ENCODE measurements at places on chromosomes 4 and X.

DNA sequence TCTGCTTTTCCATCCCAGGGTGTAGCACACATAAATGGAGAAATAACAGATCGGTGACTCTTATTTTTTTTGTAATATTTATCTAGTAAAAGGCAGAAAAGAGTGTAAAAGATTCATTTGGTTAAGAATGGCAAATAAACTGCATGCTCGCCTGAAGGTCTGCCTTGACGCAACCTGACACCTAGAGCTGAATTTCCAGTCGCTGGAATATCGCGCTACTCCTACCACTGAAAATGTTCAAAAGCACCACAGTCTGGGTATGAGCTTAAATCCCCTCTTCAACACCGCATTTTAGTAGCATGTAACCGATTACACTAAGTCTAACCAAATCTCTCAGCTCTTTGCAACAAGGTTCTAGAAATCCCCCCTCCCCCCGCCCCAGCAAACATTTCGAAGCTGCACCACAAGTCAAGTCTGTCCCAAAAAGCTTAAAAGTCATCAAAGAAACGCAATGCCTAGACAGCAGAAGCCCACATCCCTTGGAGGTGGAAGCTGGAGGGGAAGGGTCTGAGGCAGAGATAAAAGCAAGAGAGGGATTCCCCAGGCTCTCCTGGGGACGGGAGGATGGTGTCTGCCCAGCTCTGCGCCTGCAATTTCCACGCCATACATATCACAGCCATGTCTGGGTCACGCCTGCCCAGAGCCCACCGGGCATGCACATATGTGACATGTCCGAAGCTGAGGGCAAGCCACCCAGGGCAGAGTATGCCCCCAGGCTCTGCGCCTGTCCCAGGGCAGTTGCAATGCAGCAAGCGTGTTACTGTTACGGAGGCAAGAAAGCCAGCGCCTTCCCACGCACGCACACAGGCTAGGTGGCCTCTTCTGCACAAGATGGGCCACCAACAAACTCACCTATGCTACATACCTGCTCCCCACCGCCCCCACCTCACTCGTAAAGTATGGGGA lies 1.4 kb downstream of the FGF13 start:
- DNase-seq, result no peak

DNA sequence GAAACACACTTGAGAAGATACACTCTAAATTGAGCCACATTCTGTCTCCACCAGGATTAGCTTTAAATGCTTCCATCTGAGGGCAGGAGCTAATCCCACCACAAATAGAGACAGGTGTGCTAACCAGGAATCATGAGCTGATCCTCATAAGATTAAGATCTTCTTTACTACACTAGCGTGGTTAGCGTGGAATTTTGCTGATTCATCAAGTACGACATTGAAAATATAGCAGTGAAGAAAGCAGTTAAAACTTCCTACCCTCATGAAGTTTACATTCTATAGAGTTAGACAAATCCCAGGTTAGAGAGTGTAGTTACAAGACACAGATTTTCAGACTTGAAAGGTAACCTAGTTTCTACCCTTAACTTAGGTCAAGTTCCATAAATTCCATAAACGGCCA lies 5.3 kb upstream of the APELA start:
- DNase-seq, result no peak

- no peak for DNase-seq
Measured at GRCh38 chr4:106126062-106126461, 189.9 kb downstream of the TBCK start.

- no peak for DNase-seq
Measured at GRCh38 chr4:20847124-20847747, 147.0 kb downstream of the PACRGL start.

DNA sequence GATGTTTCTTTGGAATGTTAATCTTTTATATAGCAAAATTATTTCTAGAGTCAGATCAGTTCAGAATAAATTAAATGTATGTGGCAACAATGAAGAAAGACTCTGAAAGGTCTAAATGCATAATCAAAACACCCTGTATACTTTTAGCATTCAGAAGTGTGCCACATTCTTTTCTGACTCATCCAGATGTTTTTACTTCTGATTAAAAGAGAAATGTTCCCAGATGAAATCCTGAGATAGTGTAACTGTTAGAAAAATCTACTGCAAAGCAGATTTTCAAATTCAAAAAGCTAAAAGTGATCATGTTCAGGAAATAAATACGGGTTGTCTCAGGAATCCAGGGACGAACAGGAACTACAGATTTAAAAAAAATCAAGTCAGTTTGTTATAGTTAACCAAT lies 241.4 kb downstream of the GRIA3 start:
- DNase-seq, result no peak

- no peak for DNase-seq
Measured at GRCh38 chrX:55187281-55187680, 32.9 kb upstream of the PAGE5 start.

DNA sequence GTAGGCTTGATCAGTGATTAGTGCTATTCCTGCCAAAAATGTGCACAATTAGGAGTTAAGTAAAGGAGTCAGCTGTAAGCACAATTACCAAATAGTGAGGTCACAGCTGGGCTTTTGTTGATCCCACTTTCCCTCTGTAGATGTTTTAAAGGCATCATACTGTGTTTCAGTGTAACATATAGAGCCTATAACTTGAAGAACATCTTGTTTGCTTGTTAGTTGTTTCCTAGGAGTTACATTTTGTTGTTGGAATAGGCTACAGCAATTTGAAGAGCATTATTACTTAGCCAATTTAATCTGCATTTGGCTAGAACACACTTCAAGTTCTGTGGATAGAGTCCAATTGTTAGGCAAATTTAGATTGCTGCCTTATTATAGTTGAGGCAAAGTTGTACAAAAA lies 210.7 kb upstream of the MAD2L1 start:
- no peak for DNase-seq

DNA sequence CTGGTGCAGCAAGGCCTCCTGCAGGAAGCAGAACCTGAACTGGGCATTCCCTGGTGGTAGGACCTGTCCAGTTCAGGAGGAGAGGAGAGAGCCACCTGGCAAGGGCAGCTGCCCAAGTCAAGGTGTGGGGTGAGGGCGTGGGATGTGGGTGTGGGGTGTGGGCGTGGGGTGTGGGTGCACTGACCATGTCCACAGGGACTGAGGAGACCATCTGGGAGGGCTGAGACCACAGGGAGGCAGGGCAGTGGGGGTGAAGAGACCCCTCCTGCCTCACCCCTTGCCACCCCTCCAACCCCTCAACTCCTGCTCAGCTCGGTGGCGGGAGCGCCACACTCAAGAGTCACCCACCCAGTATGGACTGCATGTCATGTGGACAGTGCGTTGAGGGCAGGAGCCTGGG lies 117.9 kb downstream of the CPZ start:
- no peak for DNase-seq

DNA sequence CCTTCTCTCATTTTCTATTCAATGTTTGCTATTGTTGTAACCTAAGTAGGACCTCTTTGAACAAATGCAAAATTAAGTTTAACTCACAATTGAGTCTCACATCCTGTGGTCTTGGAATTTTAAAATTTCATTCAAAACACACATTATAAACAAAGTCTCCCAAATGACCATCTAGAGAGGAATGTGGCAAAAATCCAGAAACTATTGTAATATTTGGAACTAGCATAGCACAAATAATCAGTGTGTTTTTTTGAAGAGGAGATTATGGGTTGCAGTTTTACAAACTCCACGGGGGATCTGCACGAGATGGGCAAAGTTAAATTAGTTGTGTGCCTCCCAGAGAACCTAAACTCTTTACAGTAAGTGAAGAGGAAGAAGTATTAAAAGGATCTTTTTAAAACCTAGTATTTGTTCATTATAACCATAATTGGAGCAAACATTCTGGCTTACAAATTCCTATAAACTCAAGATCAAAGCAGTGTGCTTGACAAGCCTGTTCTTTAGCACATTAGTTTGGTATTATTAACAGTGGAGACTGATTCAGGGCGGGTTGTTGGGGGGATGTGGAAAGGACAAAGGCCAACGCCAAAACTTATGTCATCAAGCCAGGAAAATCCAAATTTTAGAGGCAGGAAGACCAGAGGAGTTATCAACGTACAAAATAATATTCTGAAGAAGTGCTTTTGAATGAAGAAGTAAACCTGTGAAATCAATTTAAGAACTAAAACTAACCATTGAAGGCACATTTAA lies 22.4 kb upstream of the RBPJ start:
- no peak for DNase-seq

- no peak for DNase-seq
Measured at GRCh38 chr4:100483796-100484195, 34.0 kb downstream of the EMCN start.

- no peak for DNase-seq
Measured at GRCh38 chr4:158671665-158671914, at the start of gene C4orf46. TSS of gene C4orf46 (minus strand) at chr4:158671887. CDS start at chr4:158671801, 86 bp downstream.

DNA sequence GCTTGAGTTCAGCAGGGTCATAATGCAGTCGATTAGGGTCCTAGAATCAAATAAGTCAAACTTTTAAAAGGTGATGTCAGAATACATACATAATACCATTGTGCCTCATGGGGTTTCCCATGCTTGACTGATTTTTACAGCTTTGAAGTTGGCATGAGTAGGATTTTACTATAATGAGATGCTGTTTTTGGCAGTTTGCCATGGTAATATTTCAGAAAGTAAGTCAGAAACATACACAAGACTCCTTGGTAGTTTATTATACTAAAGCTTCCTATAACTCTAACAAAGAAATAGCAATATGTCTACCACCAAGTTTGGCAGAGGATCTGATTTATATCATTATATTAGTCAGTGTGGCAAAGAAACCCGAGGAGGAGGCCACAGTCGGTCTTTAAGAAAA lies 45.2 kb downstream of the PHKA2 start:
- no peak for DNase-seq

DNA sequence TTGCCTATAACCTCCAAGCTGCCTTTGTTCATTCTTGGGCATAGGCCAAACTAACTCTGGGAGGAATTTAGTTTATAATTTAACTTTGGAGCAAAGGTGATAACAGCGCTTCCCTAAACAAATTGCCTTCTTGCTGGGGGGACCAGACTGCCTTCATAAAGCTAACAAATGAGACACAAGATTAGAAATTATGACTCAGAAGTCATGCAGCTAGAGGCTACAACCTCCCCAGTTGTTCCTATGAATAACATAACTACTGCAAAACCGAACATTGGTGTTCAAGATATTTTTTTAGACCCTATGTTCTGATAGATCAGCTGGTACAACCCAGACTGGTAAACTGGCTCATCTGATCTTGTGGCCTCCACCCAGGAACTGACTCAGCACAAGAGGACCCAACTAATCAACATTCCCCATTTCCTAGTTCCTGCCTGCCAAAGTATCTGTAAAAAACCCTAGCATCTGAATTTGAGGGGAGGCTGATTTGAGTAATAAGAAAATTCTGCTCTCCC lies 22.0 kb upstream of the TMPRSS11B start:
- DNase-seq, result no peak

DNA sequence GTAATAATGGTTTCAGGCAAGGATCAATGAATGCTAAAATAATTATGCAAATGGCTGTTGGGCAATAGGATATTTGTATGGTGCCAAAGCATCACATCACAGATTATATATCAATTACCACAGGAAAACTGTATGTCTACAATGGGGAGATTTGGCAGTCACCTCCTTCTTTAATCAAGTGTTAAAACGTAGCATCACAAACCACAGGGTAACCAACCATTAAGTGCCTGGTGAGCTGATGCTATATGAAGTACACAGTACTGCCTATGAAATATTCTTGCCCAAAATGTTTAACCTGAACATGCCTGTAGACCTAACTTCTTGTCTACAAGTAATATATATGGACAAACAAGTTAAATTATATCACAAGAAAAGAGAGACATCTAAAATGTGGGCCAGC lies 25.3 kb downstream of the MECP2 start:
- no peak for DNase-seq

GRCh38 chr4:11105715-11106114 lies 323.0 kb downstream of the HS3ST1 start:
- DNase-seq, result no peak

DNA sequence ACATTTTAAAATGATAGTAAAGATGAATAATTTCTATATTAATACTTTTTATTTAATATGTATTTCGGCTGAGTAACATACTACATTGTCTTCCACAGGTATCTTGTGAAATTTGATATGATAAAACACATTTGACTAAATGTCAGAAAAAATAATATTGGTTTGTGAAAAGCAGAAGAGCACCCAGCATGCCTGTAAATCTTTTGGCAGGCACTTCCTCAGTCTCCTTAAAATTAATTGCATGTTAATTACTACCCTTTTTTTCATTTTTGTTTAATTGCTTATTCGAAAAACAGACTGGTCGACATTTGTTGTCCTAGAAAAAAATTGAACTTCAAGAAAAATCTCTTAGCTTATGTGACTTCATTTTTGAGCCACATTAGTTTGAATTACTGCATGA lies 40.6 kb downstream of the CLCN3 start:
- DNase-seq, result no peak

DNA sequence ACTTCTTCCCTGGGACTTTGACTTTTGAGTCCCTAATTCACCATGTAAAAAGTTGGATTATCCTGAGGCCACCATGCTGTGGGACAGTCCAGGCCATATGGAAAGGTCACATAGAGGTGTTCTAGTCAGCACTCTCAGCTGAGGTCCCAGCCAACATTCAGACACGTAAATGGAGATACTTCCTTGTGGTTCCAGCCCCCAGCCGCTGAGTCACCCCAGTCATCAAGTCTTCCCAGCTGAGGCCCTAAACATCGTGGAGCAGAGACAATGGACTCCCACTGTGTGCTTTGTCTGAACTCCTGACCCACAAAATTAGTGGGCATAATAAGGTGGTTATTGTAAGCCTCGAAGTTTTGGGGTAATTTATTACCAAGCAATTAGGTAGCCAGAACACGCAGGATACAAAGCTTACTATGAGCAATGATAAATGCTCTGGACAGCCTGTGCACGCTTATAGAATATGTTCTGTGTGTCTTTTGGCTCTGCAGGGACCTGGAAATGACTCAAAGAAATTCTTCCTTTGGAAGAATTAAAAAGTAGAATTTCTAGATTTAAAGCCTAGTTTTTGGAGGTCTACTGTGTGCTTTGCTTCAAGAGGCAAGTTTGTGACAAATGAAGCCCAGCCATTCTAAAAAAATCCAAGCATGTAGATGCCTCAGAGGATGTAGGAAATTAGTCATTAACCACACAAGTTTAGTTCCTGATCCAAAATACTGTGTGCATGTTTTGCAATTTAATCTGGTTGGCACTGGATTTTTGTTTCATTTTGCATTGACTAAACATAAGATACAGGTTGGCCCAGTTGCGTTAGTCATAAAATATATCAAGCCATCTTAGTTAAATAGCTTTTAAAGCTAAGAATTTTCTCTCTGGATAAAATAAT lies 33.2 kb upstream of the SLC9A7 start:
- no peak for DNase-seq

- DNase-seq, result no peak
Measured at GRCh38 chr4:173651651-173652282, 121.7 kb upstream of the HAND2 start.

DNA sequence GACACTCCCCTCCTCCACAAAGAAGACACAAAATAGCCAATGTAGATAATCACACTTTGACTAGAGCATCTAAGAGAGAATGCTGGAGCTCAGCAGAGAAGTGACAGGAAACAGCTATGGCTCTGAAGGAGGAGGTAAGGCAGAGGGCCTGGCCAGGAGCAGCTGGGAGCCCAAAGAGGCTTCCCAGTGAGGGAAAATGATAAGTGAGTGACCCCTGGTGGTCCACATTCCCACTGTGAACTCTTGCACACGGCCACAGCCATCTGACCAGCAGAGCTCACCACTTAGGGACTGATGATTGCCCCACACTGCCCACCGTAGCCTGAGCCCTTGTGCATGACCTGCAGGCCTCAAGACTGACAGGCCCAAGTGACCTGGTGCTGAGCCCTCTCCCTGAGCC lies 162.7 kb upstream of the GALNTL6 start:
- no peak for DNase-seq

Data from forelimb muscle (tissue), 1 donor.